ENCODE measurements at places on chromosomes 12 and 14.
A peak's percentile ranks its signal among the peaks of the same experiment; 100 is the strongest.

GRCh38 chr12:64450057-64450640, 1.8 kb upstream of the TBK1 start:
- no peaks in the 10 kb centered on the region for H3K27me3 ChIP-seq
- DNase-seq: no peak
- H3K4me1 ChIP-seq: peaks cover 33% of the 10 kb centered on the region
- H3K27ac ChIP-seq: peak overlapping the region; percentile 45

- H3K4me3 ChIP-seq: no peak overlapping the region
- DNase-seq: no peak
- no peak overlapping the region for H3K27ac ChIP-seq
- no peaks in the 10 kb centered on the region for H3K36me3 ChIP-seq
Measured at GRCh38 chr12:115305275-115305674, 621.3 kb upstream of the TBX3 start.

- no peak for DNase-seq
- H3K36me3 ChIP-seq: peaks cover 23% of the 10 kb centered on the region
- no peak overlapping the region for H3K4me3 ChIP-seq
- H3K27ac ChIP-seq: peak overlapping the region; percentile 17
Measured at GRCh38 chr14:91344096-91344495, 73.5 kb downstream of the CCDC88C start.

- no peak overlapping the region for H3K27ac ChIP-seq
- H3K27me3 ChIP-seq: peaks cover 11% of the 10 kb centered on the region
- H3K4me3 ChIP-seq: no peak overlapping the region
- H3K4me1 ChIP-seq: no peaks in the 10 kb centered on the region
- no peak for DNase-seq
Measured at GRCh38 chr12:113030875-113031525, 25.5 kb upstream of the DTX1 start.

- no peak overlapping the region for H3K4me3 ChIP-seq
- no peak for DNase-seq
- H3K27ac ChIP-seq: no peak overlapping the region
- H3K27me3 ChIP-seq: peaks cover 18% of the 10 kb centered on the region
- H3K36me3 ChIP-seq: no peaks in the 10 kb centered on the region
- H3K4me1 ChIP-seq: no peaks in the 10 kb centered on the region
Measured at GRCh38 chr12:6306599-6307220, 3.8 kb upstream of the PLEKHG6 start.

DNA sequence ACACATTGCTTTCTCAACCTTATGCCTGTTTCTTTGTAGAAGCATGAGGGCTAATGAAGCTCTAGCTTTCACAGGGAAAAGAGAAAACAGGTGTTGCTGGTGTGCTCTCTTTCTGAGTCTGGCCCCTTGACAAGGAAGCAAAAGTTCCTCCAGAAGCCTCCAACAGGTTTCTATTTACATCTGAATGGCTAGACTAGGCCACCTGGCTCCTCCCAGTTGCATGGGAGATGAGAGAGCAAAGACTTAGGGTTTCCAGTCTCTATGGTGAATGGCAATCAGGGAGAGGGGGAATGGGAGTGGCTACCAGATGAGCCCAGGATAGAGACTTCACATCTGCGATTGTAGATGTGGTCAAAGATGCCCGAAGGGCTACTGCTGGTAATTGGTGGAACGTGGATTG, 138.1 kb upstream of the PLXNC1 start:
- H3K27ac ChIP-seq: no peak overlapping the region
- H3K4me1 ChIP-seq: peaks cover 12% of the 10 kb centered on the region
- peaks cover 8% of the 10 kb centered on the region for H3K36me3 ChIP-seq
- H3K27me3 ChIP-seq: no peaks in the 10 kb centered on the region
- DNase-seq: no peak

DNA sequence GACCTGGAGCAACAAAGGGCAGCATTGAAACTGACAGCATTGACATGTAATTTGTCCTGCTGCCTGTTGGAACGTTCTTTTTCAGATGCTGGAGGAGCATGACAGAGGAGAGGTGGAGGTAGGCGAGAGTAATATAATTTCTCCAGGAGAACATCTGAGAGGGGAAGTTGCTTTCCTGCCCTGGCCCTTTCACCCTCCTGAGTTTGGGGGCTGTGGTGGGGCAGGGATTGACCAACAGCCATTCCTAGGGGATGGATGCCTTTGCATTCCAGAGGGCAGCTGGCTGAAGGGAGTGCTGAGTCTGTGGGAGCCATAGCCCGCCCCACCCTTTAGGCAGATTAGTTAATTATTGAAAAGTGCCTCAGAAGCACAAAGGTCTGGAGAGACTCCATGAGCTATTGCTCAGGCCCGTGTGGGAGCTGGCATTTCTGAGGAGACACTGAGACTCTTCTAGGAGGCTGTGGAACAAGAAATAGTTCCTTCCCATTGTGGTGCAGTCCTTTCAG, 73.5 kb downstream of the ARF6 start:
- no peaks in the 10 kb centered on the region for H3K27me3 ChIP-seq
- no peaks in the 10 kb centered on the region for H3K36me3 ChIP-seq
- H3K27ac ChIP-seq: no peak overlapping the region
- no peak overlapping the region for H3K4me3 ChIP-seq

GRCh38 chr14:61511558-61511948, 183.8 kb upstream of the HIF1A start:
- H3K27me3 ChIP-seq: no peaks in the 10 kb centered on the region
- H3K4me1 ChIP-seq: peaks cover 92% of the 10 kb centered on the region
- H3K4me3 ChIP-seq: peak overlapping the region; percentile 68
- H3K27ac ChIP-seq: peak overlapping the region; percentile 94
- DNase-seq: peak; percentile 69

- no peak overlapping the region for H3K27ac ChIP-seq
- H3K36me3 ChIP-seq: no peaks in the 10 kb centered on the region
- DNase-seq: no peak
- no peaks in the 10 kb centered on the region for H3K4me1 ChIP-seq
- no peak overlapping the region for H3K4me3 ChIP-seq
Measured at GRCh38 chr12:20475542-20475941, 107.2 kb downstream of the PDE3A start.

DNA sequence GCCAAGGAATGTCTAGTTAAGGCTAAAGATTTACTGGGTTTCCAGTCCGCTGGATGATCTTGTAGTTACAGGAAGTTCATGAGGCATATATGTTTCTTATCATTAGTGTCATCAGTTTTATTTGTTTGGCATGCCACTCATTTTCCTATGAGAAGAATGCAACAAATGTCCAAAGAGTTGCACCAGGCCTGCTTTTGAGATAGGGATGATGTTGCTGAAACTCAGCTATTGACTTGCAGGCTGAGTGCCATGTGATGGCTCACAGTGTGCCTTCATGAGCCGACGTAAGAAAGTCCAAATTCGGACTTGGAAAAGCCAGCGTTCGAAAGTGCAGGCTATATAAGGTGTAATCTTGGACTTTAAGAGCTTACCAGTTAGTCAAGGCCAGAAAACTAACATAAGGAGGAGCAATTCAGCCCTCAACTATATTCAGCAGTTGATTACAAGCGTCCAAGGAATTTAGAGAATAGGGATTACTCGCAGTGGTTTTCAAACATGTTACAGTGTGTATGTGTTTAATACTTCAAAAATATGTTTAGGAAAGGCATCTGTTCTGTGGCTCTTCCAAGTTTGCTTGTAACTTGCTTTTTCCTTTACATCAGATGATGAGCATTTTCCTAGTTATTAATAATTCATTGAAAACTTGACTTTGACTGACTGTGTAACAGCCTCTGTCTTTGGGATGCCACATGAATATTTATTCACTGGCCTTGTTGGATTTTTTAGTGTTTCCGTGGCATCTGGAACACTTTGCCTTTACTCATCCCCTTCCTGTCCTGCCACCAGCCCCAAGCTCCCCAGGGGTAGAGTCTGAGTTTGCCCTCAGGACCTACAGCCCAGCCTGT, 101.3 kb downstream of the LGMN start:
- H3K36me3 ChIP-seq: peaks cover 52% of the 10 kb centered on the region
- no peak for DNase-seq
- peaks cover 58% of the 10 kb centered on the region for H3K4me1 ChIP-seq
- H3K27me3 ChIP-seq: no peaks in the 10 kb centered on the region
- peak overlapping the region; percentile 58 for H3K27ac ChIP-seq

DNA sequence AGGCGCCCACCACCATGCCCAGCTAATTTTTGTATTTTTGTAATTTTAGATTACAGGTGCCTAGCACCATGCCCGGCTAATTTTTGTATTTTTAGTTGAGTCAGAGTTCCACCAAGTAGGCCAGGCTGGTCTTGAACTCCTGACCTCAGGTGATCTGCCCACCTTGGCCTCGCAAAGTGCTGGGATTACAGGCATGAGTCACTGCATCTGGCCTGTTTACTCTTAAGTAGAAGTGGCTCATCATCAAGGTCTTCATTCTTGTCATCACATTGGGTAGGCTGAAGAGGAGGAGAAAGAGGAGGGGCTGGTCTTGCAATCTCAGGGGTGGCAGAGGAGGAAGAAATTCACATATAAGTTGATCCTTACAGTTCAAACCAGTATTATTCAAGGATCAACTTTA, 152.4 kb upstream of the ATP2B1 start:
- H3K4me1 ChIP-seq: peaks cover 64% of the 10 kb centered on the region
- DNase-seq: no peak
- peaks cover 17% of the 10 kb centered on the region for H3K36me3 ChIP-seq
- H3K27me3 ChIP-seq: no peaks in the 10 kb centered on the region
- no peak overlapping the region for H3K4me3 ChIP-seq

DNA sequence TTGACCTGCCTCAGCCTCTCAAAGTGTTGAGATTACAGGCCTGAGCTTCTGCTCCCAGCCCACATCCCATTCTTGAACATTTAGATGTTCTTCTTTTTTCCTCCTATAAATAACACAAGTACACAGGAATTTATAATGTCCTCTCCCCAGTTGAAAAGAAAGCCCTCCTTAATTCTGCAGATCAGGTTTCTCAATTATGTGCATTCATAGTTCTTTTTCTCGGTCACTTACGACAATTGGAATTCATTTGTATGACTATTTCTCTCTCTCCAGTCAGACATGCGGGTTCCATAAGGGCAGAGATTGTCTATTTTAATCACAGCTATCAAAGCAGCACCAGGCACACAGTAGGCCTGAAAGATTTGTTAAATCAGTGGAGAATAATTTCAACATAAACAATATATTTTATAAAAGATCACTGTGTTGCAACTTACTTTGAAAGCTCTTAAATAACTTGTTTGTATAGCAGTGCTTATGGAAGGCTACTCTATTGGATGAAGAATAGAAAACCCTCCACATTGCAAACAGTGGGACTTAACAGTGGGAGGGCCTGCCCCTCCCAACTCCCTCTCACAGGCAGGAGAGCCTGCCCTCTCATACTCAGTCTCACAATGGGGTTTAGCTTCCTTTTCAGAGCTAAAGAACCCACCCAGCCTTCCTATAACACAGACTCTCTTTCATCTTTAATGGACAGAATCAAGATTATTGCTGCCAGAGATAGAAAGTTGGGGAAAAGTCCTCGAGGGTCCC, 84.1 kb upstream of the TRAF3 start:
- peaks cover 30% of the 10 kb centered on the region for H3K4me1 ChIP-seq
- no peak for DNase-seq
- no peak overlapping the region for H3K4me3 ChIP-seq
- no peaks in the 10 kb centered on the region for H3K36me3 ChIP-seq
- no peak overlapping the region for H3K27ac ChIP-seq

GRCh38 chr14:71245659-71246361, 338.6 kb downstream of the PCNX1 start:
- no peaks in the 10 kb centered on the region for H3K27me3 ChIP-seq
- peaks cover 14% of the 10 kb centered on the region for H3K36me3 ChIP-seq
- H3K4me3 ChIP-seq: no peak overlapping the region
- peak overlapping the region; percentile 74 for H3K27ac ChIP-seq
- DNase-seq: no peak
- H3K4me1 ChIP-seq: peaks cover 26% of the 10 kb centered on the region

- H3K27ac ChIP-seq: peak overlapping the region; percentile 48
- H3K4me3 ChIP-seq: no peak overlapping the region
- no peaks in the 10 kb centered on the region for H3K27me3 ChIP-seq
- peaks cover 32% of the 10 kb centered on the region for H3K4me1 ChIP-seq
- no peak for DNase-seq
Measured at GRCh38 chr14:89339579-89339978, 77.5 kb downstream of the FOXN3 start.

- peak overlapping the region; percentile 99 for H3K4me3 ChIP-seq
- no peaks in the 10 kb centered on the region for H3K27me3 ChIP-seq
- H3K4me1 ChIP-seq: peaks cover 82% of the 10 kb centered on the region
- peak; percentile 72 for DNase-seq
Measured at GRCh38 chr14:50062438-50063085, 53.8 kb downstream of the VCPKMT start.

DNA sequence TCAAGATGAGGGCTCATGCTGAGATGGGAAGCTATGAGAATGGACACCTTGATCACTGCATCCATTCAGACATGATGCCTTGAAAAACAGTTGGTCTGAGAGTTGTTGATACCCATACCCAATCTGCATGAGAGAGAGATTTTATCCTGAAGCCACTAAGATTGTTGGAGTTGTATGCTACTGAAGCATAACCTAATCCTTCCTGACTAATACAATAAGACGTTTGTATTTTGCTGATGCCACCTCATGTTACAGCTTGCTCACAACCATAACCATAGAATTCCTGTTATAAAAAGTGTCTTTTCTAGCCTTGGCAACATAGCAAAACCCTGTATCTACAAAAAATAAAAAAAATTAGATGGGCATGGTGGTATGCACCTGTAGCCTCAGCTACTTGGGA, 12.7 kb upstream of the SERPINA1 start:
- H3K4me1 ChIP-seq: no peaks in the 10 kb centered on the region
- no peak for DNase-seq
- peaks cover 25% of the 10 kb centered on the region for H3K27me3 ChIP-seq
- H3K27ac ChIP-seq: no peak overlapping the region
- no peak overlapping the region for H3K4me3 ChIP-seq
- H3K36me3 ChIP-seq: no peaks in the 10 kb centered on the region

- peaks cover 15% of the 10 kb centered on the region for H3K27me3 ChIP-seq
- H3K4me1 ChIP-seq: no peaks in the 10 kb centered on the region
- no peak overlapping the region for H3K27ac ChIP-seq
- DNase-seq: no peak
Measured at GRCh38 chr12:64814432-64814831, 10.0 kb upstream of the TBC1D30 start.

GRCh38 chr12:39873065-39873464, 232.8 kb downstream of the SLC2A13 start:
- no peaks in the 10 kb centered on the region for H3K4me1 ChIP-seq
- no peaks in the 10 kb centered on the region for H3K27me3 ChIP-seq
- no peak overlapping the region for H3K27ac ChIP-seq
- no peak overlapping the region for H3K4me3 ChIP-seq

Measured in activated naive CD8-positive, alpha-beta T cell treated with anti-CD3 and anti-CD28 coated beads for 36 hours (primary cell).